AG04449 (cell line): ENCODE measurements at places on chromosomes 1 and 21.

- DNase-seq = no peak
Measured at GRCh38 chr1:52542085-52542688, 10.7 kb downstream of the TUT4 start.

DNA sequence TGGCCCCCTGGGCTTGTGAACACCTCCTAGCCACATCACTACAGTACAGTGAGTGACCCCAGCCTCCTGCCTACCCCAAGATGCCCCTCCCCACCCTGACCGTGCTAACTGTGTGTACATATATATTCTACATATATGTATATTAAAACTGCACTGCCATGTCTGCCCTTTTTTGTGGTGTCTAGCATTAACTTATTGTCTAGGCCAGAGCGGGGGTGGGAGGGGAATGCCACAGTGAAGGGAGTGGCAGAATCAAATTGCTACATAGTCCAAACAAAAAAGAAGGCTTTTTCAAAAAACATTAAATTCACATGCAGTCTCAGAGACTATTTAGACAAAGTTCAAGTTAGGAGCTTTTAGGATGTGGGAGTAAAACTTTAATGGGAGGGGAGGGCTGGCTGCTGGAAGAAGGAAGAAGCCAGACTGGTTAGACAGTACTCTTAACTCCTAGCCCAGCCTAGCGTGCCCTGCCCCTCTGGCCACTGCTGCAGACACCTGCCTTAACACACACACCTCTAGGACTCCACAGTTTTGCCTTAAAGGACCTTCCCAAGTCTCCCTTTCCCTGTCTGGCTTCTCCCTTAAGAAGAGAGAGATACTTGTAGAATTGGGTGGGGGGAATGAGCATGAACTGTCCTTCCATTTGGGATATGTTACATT lies 9.4 kb downstream of the PEA15 start:
- DNase-seq = no peak

DNA sequence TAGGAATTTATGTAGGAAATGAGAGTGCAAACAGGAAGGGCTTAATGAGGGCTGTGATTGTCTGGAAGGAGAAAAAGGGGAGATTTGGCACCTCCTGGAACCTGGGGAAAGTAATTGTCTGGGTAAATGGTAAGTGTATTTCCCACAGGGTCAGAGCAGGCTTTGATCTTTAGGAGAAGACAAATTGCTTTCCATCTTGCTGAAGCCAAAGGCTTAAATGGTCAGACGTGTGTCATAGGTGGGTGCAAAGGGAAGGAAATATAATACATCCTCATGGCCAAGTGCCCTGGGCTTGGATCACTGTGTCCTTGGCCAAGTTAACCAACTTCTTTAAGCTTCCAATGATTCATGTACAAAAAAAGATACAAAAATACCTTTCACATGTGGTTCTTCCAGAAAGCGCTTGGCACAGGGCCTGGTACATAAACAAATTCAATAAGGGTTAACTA lies 1.3 kb upstream of the DUSP23 start:
- DNase-seq = no peak

- DNase-seq = no peak
Measured at GRCh38 chr1:105914403-105914802, 1142.1 kb upstream of the PRMT6 start.

- DNase-seq = no peak
Measured at GRCh38 chr21:31733551-31734149, 1.7 kb upstream of the SCAF4 start.

DNA sequence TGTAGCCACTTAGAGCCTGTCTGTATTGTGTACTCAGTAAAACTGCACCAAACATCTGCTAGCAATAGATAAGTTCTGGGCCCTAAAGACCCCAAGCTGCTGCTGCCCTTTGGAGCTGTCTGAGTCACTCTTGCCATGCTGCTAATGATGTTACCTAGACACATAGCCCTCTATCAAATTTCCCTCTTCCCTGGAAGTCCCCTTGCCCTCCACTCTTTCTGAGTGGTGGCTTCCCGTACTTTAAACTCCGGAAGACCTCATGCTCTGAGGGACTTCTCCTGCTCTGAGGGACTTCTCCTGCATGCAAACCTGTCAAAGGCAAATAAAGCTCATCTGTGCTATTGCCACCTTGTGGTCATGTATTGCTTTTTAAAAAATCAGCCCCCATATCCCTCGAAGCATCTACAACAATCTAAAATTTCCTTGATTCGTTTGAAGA lies 34.0 kb downstream of the FH start:
- no peak for DNase-seq

DNA sequence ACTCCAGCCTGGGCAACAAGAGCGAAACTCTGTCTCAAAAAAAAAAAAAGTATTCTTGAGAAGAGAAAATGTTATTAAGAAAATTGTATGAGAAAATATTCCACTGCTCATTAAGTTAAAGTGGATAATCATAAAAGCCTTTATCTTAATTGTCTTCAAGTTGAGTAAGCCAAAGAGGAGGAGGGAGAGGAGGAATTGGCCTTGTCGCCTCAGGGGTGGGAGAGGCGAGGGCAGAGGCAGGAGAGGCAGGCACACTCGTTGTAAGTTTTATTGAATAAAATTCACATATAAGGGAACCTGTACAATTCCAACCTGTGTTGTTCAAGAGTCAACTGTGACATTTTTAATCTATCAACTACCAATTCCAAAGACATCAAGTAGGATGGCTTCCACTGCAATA lies 820.3 kb downstream of the USP25 start:
- DNase-seq = no peak

- no peak for DNase-seq
Measured at GRCh38 chr1:39544327-39544726, 32.3 kb downstream of the PABPC4 start.

- no peak for DNase-seq
Measured at GRCh38 chr1:48810740-48811139, 34.0 kb upstream of the BEND5 start.

- no peak for DNase-seq
Measured at GRCh38 chr1:235913311-235913710, 46.6 kb upstream of the LYST start.

- no peak for DNase-seq
Measured at GRCh38 chr1:201566933-201567801, 28.2 kb downstream of the NAV1 start.

DNA sequence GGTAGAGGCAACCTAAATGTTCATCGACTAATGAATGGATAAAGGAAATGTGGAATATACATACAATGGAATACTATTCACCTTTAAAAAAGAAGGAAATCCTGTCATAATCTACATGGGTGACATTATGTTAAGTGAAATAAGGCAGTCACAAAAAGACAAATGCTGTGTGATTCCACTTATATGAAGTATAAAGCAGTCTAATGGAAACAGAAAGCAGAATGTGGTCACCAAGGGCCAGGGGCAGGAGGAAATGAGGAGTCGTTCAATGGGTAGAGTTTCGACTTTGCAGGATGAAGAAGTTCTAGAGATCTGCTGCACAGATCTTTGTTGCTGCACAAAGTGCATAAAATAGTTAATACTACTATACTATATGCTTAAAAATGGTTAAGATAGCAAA lies 7.8 kb downstream of the DIPK1A start:
- DNase-seq = no peak

DNA sequence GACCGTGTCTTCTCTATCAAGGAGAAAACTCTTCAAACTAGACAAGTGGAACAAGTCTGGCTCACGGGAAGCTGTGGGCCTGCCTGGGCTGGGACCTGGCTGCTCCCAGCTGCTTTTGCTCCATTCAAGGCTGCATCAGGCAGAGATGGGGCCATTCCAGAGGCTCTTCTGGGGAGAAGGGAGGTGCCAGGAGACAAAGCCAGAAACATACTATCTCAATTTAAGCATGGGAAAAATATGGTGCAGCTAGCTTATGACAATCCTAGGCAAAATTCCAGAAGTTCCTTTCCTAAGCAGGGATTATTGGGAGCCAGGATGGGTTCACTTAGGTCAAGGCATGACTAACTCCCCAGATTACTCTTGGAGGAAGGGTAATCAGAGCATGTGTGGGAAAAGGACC lies 90.8 kb upstream of the SLC2A1 start:
- no peak for DNase-seq

- no peak for DNase-seq
Measured at GRCh38 chr21:35046880-35047229, 2.2 kb downstream of the RUNX1 start.

- DNase-seq = no peak
Measured at GRCh38 chr1:61436016-61436415, 288.9 kb downstream of the TM2D1 start.

DNA sequence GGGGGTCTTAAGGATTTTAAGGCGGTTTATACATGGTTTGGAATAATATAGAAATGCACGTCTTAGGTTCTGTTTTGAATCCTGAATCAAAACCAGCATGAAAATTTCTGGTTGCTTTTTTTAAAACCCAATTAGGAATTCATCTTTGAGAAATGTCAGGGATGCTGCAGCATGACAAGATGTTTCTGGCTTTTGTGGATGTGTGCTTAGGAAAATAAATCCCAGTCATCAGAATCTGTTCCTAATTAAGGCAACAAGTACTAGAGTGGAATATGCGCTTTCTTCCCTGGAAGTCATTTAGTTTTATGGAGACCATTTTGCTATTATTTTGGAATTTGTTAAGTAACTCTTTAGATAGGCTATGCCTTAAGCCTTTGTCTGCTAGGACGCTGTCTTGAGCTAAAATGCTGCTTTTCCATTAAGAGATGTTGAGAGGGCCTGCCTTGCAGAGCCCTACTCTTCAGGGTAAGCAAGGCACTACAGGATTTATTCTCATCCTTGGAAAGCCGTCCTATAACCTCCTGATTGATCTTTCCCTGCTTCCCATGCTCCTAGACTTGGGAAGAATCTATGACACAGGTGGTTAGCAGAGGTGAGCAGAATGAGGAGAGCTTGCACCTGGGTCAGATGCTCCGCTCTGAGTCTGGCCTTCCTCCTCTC lies 332.8 kb downstream of the DISC1 start:
- no peak for DNase-seq

DNA sequence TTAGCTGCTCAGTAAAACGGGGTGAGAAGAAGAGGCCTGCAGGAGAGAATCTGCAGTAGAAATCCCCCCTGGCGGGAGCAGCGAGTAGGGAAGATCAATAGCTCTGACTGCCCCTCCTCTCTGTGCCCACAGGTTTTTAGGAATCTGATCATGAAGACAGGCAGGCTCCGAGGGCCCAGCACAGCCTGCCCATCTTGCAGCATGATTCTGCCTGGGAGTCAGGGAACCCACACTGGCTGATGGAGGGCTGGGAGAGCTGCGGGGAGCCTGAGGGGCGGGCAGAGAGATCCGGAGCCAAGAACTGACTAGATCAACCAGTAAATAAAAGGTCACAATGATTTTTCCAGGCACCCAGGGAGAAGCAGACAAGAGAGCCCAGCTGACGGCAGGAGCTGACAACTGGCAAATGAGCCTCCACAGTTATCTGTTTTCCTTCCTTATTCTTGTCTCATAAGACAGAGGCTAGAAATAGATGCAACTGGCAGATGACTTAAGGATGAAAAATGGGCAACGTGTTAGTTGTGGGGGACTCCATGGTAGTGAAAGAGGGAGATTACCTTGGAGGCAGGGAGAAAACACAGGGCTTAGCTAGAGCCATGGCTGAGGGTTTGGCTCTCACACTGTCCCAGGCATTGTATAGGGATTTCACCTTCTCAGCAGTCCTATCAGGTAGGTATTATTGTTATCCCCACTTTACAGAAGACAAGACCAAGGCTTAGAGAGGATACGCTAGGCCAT lies 116.2 kb downstream of the PLXNA2 start:
- no peak for DNase-seq

DNA sequence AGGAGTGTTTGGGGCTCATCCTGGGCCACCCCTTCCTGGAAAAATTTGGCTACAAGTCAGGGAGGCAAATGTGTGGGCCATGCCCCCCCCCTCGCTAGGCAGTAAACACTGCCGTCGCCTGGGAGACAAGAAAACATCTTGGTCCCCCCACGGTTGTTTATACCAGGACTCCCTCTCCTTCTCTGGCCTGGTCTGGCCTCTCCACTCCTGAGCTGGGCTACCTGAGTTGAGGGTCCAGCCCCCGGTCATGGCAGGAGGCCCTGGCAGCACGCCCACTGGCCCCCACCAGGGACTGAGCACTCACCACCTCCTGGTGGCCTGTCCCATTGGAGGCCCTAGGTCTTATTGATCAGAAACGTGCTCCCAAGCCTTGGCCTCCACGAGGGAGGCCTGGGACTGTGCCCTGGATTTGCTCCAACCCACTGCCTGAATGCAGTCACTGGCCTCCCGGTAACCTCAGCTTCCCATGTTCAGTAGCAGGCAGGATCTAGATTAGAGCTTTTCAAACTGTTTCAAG lies 15.8 kb downstream of the KCNQ4 start:
- DNase-seq = no peak

DNA sequence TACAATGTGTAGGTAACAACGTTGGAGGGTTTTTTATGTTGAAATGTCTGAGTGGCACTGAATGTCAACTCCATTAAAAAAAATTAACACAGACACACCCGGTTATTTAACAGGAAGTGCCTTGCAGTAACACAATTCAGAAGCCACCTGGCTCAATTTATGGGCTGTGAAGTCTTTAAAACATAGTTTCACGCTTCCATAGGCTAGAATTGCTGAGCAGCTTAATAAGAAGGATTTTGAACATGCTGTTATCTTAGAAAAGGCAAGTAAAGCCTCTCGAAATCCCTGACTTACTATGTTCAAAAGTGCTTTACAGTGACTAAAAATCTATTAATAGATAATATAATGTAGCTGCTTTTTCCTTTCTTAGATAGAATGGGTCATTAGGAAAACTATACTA lies 19.7 kb downstream of the SRSF4 start:
- no peak for DNase-seq

DNA sequence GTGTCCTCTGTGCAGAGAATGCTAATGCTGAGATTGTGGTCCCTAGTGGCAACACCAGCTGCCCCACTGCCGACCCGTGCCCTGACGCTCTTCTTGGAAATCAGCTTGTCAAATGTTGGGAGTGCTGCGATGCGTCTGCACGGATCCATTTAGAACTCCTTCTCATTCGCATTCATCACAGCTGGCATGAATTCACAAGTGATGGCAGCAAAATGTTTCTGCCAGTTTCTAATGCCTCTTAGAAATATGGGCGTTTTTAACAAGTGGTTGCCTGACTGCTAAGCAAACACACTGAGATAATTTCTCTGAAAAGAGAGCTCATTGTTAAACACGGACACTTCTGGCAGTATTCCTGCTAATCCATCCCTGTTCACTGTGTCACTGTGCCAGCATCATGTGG lies 131.9 kb upstream of the KCNJ6 start:
- no peak for DNase-seq

DNA sequence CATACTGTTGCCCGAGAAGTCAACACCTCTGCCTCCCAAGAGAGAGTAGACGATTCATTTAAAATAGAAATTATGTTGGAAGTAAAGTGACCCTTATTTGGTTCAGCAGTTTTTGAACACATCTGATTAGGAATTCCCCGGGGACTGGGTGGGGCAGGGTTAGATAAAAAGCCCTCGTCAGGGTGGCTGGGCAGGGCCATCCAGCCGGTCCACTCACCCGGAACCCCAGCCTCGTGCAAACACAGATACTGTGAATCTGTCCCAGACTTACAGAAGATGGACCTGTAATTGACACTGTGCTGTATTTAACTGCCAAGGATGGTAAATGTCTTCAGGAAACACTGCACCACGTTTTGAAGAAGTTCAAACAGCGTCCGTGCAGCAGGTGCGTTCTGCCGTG lies 63.7 kb downstream of the PRDM16 start:
- no peak for DNase-seq
